ENCODE measurements at places on chromosomes 12 and 14.

- DNase-seq, result no peak
These were observed 106.6 kb downstream of the BRMS1L start for GRCh38 chr14:35932659-35933159.

- DNase-seq, result peak; percentile 85
These were observed 2.9 kb upstream of the BDKRB1 start for GRCh38 chr14:96252999-96253539.

DNA sequence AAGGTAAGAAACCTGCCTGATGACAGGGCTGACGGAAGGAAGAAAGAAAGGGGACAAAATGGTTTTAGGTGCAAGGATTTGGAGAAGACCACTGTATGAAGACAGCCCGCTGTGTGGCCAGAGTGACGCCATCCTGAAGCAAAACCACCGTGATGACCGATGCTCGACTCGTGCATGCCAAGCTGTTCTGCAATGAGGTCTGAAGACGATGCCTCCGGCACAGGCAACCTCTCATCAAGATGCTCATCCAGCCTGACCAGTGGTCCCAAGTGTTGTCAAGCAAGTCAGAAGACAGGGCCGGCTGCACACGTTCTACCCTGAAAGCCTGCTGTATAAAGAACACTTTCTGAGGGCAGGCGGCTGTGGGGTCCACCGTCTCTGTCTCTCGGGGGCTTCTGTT is 34.8 kb downstream of the STX2 start:
- no peak for DNase-seq

- DNase-seq, result no peak
These were observed 67.1 kb upstream of the CPM start for GRCh38 chr12:69000074-69000473.

DNA sequence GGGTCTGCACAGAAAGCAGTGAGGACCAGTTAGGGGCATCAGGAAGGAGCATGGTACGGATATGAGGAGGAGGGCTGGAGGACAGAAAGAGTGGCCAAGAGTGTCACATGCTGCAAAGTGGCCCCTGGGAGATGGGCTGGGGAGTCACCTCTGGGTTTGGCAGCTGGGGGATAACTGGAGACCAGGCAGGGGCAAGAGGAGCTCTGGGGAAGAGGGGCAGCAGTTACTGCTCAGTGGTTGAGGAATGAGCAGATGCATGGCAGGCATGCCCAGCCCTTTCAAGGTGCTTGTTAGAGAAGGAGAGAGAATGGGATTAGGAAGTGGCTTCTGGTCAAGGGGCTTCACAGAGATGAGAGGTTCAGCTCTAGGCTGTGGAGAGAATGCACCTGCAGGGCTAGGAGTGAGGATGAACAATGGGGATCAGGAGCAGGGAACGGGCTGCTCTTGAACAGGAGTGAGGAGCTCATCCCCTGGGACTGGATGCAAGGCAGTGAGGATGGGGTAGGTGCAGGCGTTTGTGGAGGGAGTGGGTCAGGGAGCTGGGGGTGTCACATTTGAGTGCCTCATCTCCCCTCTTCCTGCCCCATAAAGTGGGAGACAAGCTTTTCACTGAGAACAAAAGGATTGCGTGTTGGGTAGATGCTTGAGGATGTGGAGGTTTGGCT is 127.5 kb downstream of the PAPOLA start:
- DNase-seq, result no peak

GRCh38 chr12:55499810-55500252 is 7.7 kb downstream of the OR6C68 start:
- no peak for DNase-seq

DNA sequence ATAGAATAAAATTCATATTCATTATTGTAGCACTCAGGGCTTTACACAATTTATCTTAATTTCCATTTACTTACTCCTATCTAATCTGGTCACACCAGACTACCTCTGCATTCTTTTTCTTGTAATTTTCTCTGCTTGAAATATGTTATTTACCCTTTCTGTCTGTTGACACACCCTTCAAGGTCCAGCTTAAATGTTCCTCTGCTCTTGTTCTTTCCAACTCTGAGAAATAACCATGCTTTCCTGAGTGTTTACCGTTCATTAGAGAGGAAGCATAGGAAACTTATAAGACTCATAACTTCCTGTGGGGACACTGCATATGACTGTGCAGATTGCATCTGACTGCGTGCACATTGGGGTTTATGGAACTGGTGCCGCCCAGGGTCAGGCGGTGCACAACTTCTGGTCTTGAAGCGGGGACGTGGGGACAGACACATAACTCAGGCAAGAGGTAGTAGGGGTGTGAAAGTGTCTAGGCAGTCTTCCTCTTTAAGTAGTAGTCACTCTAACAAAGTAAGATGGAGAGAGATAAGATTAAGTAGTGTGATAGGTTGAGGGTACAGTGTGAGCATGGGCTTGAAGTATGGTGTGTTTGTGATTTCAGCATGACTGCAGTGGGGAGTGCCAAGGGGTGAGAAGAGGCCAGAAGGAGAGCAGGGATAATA is 42.6 kb upstream of the FOXJ2 start:
- no peak for DNase-seq

DNA sequence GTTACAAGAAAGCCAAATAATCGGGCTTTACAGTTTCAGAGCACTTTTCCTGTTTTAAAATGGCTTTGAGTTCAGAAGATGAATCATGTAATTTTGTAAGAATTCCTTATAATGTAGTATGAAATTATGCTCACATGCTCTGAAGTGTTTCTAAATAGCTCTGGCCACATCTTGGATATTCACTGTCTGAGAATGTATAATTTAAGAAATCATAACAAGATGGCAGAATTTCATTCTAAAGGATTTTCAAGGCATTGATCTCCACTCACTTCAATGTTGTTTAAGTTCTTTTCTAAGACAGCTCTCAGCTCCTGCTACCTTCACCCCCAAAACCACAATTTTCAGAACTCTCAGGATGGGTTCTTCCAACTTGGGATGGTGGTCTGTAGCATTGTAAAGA is 180.1 kb downstream of the DACT1 start:
- peak; percentile 42 for DNase-seq

DNA sequence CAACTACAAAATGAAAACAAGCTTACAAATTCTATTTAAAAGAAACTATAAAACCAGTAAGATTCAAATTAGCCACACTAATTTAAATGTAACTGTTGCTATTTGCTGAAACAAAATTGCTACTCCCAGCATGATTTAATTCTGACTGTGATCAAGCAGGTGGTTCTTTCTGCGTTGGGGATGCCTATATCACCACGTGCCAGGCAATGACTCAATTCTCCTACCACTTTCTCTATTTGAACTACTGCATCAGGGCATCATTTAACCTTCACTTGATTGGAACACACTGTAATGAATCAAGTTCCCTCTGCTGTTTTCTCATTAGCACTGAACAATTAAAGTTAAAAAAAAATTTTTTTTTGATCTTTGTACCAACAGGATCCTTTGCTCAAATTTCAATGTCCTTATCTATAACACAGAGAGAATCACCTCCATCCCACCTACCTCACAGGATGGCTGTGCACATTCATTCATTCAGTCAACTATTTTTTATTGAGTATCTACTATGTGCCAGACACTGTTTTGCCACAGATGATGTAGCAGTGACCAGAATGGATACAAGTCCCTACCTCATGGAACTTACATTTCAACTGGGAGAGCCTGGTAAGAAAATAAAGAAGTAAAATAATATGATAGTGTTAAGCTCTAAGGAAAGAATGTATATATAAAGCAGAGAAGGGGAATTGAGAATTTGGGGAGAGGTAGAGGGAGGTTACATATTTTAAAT is 8.0 kb upstream of the ACTN1 start:
- DNase-seq, result peak; percentile 68

DNA sequence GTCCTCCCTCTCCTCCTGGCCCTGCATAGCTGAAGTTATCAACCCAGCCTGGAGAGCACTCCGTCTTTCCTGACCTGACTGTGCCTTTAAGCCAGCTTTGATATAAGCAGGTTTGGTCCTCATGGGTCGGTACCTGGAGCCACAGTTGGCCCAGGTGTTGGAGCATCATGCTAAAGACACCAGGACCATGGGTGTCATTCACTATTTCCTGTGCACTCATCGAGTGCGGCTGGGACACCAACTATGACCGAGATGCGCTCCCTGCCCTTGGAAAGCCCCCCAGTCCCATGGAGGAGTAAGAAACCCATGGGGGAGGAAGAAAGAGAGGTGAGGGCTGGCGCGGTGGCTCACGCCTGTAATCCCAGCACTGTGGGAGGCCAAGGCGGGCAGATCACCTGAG is 78.9 kb upstream of the CCND2 start:
- DNase-seq, result no peak

GRCh38 chr12:131842169-131842568 is 14.0 kb downstream of the MMP17 start:
- DNase-seq, result no peak

DNA sequence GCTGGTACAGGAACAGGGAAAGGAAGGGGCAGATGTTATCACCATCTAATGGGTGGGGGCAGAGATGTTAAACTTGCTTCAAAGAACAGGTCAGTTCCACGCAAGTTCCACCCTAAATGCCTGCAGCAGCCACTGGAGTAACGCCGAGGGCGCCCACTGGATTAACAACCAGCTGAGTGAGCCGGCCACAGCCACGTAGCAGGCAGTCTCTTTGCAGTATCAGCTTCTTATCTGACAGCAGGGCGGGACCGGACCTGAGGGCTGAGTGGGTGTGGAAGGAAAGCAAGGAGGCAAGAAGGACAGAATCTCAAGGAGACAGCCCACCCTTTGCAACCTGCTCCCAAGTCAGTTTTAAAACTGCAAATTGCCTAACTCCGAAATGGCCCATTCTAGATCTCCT is 38.4 kb upstream of the FOXN3 start:
- DNase-seq, result no peak

DNA sequence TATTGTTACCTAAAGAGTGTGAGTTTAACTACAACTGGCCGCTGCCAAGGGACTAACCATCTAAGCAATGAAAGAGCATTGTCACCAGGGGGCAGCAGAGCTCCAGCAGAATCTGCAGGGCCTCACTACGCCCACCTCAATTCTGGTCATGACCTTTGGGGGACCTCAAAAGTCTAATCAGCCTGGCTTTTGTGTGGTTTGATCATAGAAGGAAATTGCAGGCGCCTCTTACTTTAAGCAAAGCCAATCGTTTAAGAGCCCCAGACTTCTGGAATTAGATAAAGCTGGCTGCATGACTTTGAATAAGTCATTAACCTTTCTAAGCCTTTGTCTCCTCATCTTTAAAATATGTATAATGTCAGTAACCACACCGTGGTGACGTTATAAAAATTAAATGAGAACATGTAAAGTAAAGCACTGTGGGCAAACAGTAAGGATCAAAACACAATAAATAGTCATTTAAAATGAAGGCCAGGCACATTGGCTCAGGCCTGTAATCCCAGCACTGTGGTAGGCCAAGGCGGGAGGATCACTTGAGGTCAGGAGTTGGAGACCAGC is 58.6 kb downstream of the TBX3 start:
- peak; percentile 55 for DNase-seq

- no peak for DNase-seq
These were observed 218.6 kb upstream of the FOXN3 start for GRCh38 chr14:89635615-89636014.

GRCh38 chr12:7090222-7090998 is 1.8 kb downstream of the C1R start:
- peak; percentile 86 for DNase-seq

GRCh38 chr14:36660736-36661505 is 739 bp upstream of the PAX9 start:
- no peak for DNase-seq

DNA sequence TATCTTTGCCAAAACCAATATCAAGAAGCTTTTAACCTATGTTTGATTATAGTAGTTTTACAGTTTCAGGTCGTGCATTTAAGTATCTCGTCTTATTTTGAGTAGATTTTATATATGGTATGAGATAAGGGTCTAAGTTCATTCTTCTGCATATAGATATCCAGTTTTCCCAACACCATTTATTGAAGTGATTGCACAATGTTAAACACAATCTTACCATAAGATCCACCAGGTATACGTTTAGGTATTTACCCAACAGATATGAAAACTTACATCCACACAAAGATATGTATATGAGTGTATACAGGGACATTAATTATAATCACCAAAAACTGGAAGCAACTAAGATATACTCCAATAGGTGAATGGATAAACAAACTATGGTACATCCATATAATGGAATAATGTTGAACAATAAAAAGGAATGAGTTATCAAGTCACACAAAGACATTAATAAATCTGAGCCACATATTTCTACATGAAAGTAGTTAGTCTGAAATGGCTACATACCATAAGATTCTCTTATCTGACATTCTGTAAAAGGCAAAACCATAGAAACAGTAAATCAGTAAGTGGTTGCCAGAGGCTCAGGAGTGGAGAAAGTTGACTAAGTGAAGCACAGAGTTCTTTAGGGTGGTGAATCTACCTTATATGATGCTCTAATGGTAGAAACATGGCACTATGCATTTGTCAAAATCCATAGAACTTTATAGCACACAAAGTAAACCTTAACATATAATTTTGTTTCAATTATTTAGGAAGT is 222.6 kb downstream of the NUAK1 start:
- DNase-seq, result no peak

- DNase-seq, result peak; percentile 44
These were observed 41.5 kb upstream of the NPAS3 start for GRCh38 chr14:32896979-32897697.

DNA sequence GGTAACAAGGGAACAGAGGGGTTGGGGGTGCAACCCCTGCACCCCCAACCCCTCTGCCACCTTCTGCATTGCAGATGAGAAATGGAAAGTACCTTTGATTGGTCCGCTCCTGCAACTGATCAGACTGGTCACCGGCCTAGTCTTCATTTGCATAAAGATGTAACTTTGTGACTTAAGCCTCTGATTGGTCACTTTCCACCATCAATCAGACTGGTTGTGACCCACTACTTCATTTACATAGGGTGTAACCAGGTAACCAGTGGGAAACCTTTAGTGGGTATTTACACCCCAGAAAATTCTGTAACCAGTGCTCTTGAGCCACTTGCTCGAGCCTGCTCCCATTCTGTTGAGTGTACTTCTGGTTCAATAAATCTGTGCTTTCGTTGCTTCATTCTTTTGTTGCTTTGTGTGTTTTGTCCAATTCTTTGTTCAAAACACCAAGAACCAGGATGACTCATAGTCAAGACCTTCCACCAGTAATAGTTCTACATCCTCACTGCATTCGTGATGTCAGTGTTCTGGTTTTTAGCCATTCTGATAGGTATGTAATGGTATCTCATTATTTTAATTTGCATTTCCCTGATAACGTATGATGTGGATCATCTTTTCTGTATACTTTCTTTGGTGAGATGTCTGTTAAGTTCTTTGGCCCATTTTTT is 30.8 kb downstream of the LEMD3 start:
- DNase-seq, result peak; percentile 5

- peak; percentile 30 for DNase-seq
These were observed 29.4 kb downstream of the CORO1C start for GRCh38 chr12:108701779-108702441.

DNA sequence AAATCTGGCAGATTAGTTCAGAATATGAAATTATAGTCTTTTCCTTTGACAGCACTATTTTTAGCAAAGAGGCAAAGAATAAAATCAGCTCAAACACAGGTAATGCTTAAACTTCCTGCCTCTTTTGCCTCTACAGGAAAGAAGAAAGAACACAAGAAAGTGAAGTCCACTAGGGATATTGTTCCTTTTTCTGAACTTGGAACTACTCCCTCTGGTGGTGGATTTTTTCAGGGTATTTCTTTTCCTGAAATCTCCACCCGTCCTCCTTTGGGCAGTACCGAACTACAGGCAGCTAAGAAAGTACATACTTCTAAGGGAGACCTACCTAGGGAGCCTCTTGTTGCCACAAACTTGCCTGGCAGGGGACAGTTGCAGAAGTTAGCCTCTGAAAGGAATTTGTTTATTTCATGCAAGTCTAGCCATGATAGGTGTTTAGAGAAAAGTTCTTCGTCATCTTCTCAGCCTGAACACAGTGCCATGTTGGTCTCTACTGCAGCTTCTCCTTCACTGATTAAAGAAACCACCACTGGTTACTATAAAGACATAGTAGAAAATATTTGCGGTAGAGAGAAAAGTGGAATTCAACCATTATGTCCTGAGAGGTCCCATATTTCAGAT is 17.4 kb downstream of the TMPO start:
- DNase-seq, result peak; percentile 69
